ENCODE measurements at places on chromosomes 1 and 21. TPM values are rescaled to one million over a fixed set of nuclear protein-coding genes. Genes with fewer than 3 reads are reported as not detected.

Gene SPRR5
- total RNA-seq, result not detected

- no peak for DNase-seq
Observed at GRCh38 chr1:174794861-174795260, 204.9 kb upstream of the CACYBP start.

Gene SLC16A4
- 73.0 TPM for total RNA-seq

Gene GBP3
- total RNA-seq, result 50.0 TPM

GRCh38 chr1:242530761-242531160 is 6.3 kb upstream of the PLD5 start:
- no peak for DNase-seq

DNA sequence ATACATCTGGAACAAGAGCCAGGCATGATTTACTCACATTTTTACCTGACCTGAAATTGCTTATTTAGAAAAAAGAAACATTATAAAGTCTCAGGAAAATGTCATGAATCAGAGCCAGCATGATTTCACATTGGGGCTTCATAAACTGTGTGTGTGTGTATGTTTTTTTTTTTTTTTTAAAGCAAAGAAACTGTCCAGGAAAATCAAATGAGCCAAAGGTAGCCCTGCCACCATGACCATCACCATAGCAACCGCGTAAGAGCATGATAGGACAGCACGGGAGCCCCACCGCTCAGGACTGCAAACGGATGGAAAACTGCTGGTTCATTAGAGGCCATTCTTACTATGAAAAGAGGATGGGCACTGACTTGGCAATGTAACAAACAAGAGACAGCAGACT is 139.2 kb downstream of the NTMT2 start:
- no peak for DNase-seq

GRCh38 chr1:235206533-235207208 is 45.6 kb upstream of the RBM34 start:
- DNase-seq, result peak; percentile 46

DNA sequence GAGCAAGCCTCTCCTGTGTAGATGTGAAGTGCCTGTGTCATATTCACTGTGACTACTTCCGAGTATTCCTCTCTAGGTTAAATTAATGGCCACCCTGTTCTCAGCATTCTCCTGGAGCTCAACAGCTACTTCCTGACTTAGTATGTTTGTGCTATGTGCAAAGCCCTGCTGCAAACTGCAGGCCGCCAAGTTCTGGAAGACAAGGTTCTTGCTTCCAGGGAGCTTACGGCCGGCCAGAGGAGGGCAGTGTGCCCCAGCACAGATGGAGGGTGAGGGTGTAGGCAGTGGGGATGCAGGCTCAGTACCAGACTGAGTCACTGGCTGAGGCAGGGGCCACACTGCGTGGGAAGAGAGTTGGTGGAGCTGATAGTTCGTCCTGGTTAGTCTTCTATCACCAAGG is 43.2 kb downstream of the ELK4 start:
- DNase-seq, result peak; percentile 74

DNA sequence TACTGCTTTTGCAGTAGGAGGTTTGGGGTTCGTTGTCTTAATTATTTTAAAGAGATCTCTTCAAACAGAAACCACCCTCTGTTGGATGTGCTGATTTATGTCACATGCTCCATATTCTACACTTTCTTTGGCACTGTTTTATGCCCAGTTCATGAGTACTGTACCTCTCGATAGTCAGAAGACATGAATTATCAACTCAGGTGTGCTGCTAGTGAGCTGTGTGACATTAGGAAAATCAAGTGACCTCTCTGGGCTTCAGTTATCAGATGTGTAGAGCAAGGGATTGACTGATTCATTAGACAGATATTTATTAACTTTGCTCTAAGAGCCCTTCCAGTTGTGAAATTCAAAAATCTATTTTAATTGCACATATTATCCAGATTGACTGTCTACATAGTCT is 2.1 kb upstream of the AHCTF1 start:
- no peak for DNase-seq

DNA sequence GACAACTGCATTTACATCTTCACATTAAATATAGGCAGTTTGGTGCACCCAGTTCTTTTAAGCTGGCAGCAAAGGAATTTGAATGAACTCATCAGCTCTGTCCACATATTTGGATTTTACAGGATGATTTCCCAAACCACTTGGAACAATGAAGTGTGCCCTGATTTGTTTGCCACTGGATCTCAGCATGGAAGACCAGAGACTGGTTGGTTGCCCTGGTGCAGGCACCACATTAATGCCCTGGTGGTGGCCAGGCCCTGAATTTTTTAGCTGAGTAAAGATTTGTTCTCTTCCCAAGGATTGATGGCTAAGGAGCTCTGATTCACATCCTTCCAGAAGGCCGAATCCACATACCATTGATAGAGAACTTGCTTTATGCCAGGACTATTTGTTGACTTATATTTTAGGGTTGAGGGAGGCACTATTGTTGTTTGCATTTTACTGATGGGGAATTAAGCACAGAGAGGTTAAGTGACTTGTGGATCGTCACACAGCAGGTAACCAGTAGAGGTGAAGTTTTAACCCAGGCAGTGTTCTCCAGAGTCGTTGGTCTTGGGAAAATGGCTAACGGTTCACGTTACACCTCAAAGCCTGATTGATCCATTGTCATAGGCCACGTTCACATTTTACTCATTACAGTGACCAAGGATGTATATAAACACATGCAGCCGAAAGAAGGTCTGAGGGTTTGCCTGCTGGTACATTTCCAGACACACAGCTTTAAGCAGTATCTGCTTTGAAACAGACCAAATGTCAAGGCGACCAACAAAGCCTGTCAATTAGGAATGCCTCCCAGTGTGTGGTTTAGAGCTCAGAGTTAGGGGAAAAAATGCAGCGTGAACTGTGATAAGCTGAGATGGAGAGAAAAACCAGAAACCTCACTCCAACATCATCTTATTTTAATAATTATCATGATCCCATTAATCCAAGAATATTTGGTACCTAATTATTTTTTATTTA is 50.7 kb downstream of the KAZN start:
- no peak for DNase-seq

DNA sequence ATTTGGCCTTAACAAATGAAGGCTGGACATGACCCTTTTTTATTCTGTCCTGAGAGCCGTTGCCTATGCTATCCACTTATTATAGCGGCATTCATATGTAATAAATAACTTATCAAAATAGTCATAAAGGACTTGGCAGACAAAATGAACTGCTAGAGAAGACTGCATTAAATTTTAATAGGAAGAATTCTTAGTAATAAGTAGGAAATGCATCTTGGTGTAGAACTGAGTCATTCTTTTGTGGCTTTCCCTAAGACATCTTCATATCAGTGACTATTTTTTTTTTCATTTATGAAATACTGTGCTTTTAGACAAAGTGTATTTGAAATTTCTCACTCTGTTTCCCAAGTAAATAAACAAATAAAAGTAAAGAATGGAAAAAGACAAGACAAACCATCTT is 45.6 kb downstream of the PBX1 start:
- peak; percentile 65 for DNase-seq

Gene FHAD1
- not detected for total RNA-seq

Gene FCRL2
- not detected for total RNA-seq

- no peak for DNase-seq
Observed at GRCh38 chr1:235076504-235077162, 52.0 kb downstream of the TOMM20 start.

Gene RCSD1
- not detected for total RNA-seq

DNA sequence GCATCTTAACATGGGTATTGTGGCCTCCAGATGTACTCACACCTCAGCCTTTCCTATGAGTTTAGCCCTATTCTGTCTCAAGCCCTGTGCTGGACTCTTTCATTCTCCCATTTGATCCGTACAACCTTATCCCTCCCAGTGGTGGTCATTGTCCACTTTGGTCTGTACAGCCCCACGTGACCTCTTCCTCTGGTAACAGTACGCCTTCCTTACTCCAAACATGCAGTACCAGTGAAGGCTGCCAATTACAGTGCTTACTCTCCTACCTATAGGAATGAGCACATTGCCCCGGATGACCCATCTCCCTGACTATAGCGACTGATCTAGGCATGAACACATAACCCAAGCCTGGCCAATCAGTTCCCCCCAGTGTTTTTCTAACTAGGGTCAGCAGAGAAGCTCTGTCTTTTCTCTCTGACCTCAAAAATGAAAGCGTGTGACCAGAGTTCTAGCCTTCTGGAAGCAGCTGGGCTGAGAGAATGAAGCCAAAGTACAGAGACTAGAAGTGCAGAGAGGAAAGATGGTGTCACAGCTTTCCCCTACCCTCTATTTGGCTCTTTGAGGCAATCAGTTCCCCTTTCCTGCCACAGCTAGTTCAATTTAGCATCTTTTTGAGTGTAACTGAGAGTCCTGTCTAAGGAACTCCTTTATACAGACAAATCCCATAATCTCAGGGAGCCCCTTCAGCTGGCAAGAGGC is 9.9 kb upstream of the QSOX1 start:
- DNase-seq, result no peak

- no peak for DNase-seq
Observed at GRCh38 chr1:35573198-35574124, at the start of gene TFAP2E. Gene TFAP2E (plus strand): TSS chr1:35573314. CDS start chr1:35573578, 264 bp downstream.

DNA sequence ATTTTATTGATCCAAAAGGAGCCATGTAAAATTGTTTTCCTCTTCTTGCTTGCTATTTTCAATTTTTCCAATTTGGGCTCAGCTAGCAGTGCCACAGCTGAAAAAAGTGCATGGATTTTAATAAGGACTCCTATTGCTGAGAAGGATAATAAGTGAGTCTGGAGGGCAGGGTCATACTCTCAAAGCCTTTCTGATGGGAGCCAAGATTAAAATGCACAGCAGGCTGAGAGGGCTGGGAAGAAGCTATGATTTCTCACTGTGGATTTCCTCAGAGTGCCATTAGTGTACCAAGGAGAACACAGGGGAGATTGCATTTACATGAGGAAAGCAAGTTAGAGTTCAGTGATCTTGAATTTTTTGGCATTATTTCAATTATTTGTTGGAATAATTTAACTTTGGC is 261.3 kb downstream of the ST6GALNAC3 start:
- DNase-seq, result no peak

Gene OLIG2
- not detected for total RNA-seq

GRCh38 chr1:192489748-192490147 is 85.8 kb upstream of the RGS1 start:
- DNase-seq, result peak; percentile 95

All from IMR-90 (cell line).